Right lobe of liver (tissue), 6 donors: ENCODE measurements at places on chromosomes 1 and 21. TPM values are rescaled to one million over a fixed set of nuclear protein-coding genes. Genes with fewer than 3 reads are reported as not detected.

DNA sequence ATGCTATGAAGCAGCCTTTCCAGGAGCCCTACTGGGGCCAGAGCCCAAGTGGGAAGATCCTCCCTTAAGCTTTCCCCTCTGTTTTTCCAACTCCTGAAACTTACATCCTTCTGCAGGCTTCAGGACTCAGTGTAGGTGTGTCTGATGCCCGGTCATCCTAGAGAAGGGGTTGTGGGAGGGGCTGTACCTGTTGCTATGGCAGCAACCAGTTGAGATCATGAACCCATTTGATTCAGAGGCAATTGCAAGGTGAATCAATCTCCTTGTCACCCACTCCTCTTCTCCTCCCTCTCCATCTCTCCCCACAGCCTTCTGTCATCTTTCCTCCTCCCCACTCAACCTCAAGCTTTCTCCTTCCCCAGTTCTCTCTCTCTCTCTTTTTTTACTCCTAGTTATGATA, 151.8 kb downstream of the CACNA1E start:
- DNase-seq: no peak

DNA sequence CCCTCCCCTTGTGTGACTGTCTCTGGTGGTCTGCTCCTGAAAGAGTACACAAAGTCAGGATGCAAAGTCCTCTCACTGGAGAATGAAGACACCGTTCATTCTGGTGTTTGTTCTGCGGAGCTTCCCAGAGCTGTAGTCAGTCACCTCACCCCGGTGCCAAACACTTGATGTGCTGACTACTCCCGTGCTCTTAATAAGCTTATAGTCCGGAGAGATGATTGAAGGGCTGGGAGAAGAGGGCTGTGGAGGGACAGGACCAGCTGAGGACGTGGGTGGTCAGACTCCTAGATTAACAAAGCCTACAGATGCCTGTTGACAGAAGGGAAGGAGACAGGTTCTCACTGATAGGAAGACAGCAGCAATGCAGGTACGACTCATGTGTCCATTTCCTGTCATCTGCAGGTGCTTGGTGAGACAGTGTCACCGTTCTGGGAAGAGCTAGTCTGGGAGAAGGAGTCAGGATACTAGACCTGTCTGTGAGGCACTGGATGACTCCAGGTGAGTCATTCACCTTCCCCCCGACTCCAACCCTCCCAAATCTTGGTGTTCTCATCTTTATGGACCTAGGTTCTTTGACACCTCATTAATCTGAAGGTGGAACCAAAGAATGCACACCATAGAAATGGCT, 40.4 kb upstream of the LRRN2 start:
- no peak for DNase-seq

GRCh38 chr21:45318556-45319404, 31.1 kb upstream of the POFUT2 start:
- DNase-seq: peak; percentile 79

DNA sequence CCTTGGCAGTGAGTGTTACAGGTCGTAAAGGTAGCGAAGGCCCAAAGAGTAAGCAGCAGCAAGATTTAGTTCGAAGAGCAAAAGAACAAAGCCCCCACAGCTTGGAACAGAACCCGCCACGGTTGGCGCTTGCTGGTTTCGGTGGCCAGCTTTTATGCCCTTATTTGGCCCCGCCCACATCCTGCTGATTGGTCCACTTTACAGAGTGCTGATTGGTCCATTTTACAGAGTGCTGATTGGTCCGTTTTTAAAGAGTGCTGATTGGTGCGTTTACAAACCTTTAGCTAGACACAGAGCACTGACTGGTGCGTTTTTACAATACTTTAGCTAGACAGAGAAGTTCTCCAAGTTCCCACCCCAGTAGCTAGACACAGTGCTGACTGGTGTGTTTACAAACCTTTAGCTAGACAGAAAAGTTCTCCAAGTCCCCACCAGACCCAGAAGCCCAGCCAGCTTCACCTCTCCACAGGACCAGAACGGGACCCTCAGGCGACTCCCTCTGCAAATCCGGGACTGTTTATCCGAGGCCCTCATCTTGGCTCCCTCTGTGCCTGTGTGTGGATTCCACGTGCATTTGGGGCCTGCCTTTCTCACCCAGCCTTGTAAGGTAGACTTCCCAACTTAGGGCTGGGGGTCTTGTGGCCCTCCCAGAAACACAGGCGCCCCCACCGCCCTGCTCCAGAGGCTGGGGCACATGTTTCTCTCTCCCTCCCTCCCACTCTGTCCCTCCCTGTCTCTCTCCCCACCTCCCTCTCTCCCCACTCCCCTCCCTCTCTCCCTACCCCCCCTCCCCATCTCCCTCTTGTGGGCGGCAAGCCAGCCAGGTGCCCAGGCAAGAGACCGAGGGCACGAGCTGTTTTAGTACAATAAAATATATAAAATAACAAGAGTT, 12.6 kb downstream of the FTCD start:
- DNase-seq: peak; percentile 14

DNA sequence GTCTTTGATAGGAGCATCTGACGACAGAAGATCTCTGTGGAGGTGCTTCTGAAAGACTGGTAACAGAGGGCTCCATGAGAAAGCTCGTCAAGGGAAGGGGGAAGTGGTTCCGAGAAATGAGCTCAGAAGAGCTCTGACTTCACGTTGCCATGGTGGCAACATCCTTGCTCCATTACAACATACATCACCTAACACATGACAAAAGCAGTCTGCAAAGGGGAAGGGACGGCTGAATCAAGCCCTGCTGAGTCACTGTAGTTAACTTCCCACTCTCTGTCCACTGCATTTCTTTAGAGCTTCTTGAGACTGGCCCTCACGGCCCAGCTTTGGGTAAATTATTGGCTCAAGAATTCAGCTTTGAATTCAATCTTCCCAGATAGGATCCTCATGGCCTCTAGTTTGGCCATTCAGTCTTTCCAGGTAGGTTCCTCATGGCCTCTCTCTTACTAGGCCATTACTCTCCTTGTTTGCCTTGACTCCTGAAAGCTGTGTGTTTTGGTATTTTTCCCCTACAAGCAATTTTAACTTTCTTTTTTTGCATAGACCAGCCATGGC, 88.0 kb upstream of the ZNF648 start:
- no peak for DNase-seq

Gene ADORA1
- total RNA-seq: 0.31 TPM

DNA sequence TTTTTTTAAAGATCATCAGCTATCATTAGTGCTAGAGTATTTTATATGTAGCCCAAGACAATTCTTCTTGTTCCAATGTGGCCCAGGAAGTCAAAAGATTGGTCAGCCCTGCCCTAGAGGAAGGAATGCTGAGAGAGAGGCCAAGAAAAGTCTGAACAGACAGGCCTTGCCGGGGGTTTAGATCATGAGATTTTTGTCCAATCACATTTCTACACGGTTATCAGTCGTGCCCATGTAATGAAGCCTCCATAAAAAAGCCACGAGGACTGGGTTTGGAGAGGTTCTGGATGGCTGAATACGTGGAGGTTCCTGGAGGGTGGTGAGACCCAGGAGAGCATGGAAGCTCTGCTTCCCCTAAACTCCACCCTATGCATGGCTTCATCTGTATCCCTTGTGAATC, 24.3 kb upstream of the ENO1 start:
- no peak for DNase-seq
